ENCODE measurements at places on chromosomes 11 and 22.
A peak's percentile ranks its signal among the peaks of the same experiment; 100 is the strongest.

DNA sequence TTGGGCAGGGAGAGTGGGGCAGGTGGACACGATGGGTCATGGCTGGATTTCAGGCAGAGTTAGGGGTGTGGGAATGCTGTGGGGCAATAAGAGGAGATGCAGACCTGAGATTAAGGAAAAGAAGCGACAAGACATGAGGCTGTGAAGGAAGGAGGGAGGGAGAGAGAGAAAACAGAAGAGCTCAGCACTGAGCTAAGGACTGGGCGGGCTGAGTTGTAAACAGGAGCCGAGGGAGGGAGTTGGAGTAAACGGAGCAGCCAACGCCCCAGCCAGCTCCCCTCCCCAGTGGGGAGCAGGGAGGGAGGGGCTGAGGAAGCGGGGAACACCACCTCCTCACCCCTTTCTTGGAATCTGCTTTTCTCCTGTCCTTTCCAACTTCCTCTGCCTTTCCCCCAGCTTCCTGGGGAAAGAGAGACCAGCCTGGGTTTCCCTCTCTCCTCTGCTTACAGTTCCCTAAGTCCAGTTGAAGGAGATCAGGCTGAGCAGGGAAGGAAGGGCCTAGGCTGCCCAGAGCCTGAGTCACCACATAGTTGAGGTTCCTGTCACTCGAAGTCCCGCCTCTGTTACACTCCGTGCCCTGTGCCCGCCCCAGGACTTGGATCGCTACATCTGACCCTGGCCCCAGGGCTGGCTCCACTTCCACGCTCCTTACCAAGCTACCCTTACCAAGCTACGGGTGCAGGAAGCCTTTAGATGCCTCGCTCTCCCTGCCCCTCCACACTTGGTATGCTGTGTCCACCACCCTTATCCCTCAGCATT, 6.7 kb upstream of the AHNAK start:
- DNase-seq: peak; percentile 97

- DNase-seq: no peak
Observed at GRCh38 chr11:19537803-19538453, 174.7 kb upstream of the NAV2 start.

DNA sequence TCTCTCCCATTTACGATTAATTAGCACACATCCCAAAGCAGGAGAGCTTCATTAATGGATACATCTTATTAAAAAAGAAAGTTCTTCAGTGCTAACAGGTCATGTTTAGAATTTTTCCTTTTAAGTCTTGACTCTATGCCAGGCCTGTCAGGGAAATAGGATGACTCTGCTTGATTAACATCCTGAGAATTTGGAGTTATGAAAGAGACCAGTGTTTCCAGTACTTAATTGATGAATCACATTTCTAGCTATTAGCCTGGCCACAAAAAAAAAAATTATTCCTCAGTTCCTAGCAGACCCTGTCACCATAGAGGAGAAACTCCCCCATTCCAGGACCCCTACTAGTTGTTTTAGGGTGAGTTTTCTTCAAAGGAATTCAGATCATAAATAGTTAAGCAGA, 23.6 kb upstream of the ME3 start:
- peak; percentile 94 for DNase-seq

GRCh38 chr11:84628871-84629620, 998.1 kb downstream of the DLG2 start:
- no peak for DNase-seq

GRCh38 chr11:68798221-68798813, 43.4 kb downstream of the CPT1A start:
- DNase-seq: no peak

GRCh38 chr11:38156495-38157146, 1558.6 kb upstream of the RAG2 start:
- DNase-seq: no peak

DNA sequence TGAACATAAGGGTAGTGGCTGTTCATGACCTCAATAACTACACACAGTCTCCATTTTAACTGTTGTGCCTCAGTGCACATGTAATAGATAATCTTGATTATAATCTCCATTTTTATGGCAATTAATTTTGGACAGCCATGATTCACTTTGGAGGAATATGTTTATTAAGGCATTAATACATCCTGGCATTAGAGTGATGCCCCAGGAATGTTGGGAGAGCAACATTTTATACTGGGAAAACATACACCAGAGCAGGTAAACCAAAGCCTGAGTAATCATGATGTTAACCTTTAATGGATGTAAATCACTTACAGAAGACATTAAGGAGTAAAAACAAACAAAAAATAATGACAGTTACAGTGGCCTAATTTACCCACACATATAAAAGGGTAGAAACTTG, 886.3 kb upstream of the RAG2 start:
- no peak for DNase-seq

DNA sequence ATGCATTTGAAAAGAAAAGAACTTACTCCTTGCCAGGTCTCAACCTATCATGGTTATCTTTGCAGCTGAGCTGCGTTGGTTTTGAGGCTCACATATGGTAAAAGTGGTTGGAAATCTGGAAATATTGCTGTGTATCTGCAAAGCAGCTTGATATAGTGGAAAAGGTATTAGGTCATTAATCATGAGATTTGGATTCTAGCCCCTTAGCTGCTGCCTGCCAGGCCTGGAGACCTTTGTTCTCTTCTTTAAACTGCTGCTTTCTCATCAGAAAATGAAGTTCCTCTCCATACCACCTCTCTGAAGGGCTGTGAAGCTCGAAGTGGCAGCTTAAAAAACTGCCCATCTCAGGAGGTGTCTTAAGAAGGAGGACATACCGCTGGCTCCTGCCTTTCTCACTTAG, 5.7 kb downstream of the PPARA start:
- DNase-seq: no peak

DNA sequence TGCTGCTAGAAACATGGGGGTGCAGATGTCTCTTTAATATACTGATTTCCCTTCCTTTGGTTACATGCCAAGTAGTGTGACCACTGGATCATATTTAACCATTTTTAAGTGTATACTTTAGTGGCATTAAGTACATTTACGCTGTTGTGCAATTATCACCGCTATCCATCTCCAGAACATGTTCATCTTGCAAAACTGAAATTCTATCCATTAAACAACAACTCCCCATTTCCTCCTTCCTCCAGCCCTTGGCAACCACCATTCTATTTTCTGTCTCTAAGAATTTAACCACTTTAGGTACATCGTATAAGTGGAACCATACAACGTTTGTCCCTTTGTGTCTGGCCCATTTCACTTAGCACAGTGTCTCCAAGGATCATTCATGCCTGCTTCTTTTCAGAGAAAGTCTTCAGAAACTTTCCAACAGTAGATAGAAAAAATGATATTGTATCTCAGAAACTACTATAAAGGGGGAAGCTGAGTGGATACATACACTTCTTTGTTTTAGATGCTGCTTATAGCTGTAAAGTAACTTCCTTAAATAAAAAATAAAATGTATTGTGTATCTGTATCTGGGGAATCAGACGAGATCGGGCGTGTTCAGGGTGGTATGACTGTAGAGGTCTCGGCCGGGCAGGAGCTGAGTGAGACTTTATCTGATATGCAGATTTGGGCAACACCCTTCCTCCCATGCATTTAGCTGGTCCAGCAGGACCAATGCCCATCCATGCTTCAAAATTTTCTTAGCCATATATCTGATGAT, 44.6 kb upstream of the ZBED5 start:
- no peak for DNase-seq

GRCh38 chr11:92259861-92260260, 35.2 kb downstream of the FAT3 start:
- DNase-seq: no peak

DNA sequence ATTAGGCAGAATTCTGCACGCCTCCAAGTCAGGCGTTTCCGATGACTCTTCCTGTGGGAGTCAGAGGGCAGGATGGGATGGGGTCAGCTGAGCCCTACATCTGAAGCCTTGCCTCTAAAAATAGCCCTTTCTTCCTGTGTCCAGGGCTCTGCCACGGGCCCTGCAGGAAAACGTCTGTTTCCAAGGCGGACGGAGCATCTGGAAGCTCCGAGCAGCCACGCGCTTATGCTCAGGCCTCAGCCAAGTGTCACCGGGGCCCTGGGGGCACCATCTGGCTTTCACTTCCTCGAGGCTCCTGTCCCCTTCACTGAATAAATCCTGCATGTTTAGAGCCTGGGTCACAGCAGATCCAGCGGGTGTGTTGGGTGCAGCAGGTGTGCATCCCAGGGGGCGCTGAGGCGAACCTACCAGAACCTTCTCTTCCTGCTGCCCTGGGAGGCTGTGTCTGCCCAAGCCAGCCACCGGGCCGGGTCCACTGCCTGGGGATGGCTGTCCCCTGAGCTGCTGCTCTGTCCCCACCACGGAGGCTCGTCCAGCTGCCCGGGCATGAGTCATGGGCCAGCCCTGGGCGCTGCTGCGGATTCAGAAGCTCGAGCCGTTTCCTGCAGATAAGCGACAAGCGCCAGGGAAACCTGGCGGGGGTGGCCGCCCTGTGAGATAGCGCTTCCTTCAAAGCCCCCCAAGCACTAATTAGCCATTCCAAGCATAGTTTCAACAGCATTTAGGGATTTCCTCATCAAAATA, 32.0 kb upstream of the LINC01488 start:
- DNase-seq: peak; percentile 69

DNA sequence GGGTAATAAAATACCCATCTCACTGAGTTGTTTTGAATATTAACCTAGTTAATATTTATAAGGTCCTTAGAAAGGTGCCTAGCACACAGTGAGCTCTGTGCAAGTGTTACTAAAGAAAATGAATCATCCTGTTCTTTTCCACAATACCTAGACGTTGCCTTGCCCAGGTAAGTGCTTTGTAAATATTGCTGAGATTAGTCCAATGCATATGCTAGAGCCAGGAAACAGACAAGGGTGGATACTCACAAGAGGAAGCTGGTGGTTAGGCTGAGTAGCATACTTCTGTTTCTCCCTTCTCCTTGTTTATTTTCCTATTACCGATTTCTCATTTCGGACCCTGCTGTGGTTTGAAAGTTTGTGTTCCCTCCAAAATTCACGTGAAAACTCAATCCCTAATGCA, 58.1 kb upstream of the BARX2 start:
- no peak for DNase-seq

GRCh38 chr11:125079878-125080530, 16.9 kb downstream of the SLC37A2 start:
- no peak for DNase-seq

GRCh38 chr22:49276567-49276966, 551.1 kb downstream of the BRD1 start:
- DNase-seq: no peak

DNA sequence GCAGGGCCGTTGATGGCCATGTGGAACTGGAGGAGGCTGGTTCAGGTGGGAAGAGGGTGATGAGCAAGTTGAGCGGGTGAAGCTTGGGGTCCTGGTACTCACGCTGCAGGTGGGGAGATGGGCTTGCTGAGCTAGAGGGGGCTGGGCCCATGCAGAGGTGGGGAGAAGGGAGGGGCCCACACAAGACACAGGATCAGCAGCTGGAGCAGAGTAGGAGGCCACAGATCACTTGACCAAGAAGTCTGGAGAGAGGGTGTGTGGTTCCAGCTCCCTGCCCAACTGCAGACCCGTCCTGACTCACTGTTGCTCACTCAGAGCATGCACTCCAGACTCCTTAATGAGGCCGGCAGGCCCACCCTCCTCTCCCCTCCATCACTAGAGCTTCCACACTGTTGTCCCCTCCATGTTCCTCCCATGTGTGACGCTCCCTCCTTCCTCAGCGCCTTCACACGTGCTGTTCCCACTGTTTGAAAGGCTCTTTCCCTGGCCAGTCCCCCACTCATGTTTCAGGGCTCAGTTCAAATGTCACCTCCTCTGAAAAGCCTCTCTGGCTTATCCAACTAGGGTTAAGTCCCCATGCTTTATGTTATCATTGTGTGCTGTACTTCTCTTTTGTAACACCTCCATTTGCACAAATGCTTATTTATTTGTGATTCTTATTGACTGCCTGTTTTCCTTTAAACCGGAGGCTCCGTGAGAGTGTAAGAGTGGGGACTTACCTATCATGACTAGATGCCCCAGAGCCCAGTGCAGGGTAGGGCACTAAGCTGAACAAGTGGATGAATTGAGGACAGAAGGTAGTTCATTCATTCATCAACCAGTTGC, 2.3 kb downstream of the CCDC86 start:
- DNase-seq: no peak

- no peak for DNase-seq
Observed at GRCh38 chr22:46801331-46801811, 38.9 kb downstream of the TBC1D22A start.

DNA sequence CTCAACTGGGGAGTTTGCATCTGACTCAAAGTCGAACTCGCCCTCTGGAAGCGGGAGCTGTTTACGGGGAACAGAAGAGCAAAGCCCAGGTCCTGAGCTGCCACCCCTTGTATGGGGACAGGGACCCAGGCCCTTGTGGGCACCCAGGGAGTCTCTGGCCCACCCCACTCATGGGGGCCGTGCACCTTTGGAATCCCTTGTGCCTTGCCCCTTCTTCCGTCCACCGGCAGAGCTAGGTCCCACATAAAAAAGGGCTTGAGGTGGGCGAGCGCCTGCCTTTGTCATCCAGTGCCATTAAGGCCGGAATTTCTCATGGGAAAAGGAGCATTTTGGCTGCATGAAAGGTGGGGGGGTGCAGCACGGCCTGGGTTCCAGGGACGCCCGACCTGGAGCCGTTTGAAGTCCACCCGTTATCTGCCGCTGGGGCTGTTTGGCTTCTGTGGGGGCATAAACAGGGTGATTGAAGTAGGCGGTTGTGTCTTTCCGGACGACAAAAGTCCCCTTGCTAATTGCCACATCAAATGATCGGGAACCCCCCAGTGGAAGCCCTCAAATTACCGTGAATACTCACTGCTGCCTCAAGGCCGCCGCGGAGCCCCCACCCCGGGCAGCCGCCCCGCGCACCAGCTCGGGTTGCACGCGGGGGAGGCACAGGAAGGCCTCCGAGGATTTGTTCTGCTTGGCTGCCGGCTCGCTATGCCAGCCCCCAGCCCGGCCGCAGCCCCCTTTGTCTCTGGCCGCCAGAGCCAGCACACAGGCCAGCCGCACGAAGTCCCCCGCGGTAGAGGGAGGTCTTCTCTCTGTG, 49.0 kb upstream of the FGF3 start:
- DNase-seq: no peak

DNA sequence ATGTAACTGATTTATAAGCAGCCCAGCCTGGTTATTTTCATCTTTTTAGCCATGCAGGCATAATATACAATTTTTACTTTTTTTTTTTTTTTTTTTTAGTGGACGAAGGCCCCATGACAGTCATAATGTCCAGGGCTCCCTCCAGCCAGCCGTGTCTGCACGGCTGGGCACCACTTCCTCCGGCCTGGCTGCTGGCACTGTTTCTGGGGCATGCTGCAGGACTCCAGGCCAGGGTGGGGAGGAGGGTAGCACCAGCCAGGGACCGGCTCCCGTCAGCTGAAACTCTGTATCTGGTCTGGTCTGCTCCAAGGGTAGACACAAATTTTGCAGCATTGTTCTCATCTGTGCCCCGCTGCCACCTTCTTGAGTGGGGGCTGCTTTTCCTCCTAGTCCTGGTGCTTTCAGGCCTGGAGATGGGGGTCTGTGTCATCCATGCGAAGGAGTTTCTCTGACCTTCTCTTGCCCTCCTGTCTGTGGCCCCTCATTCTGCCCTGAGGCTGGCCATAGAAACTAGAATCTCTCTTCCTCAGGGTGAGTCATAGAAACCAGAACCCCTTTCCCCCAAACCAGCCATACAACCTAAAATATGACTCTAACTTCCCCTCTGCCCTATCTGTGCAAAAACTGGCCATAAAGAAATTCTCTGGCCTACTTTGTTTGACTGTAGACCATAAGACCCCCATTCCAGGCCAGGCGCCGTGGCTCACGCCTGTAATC, 9.2 kb upstream of the RRP7A start:
- DNase-seq: no peak

Measured in HFFc6 (cell line).